ENCODE measurements at places on chromosomes 4 and X.

- no peak for DNase-seq
Observed at GRCh38 chrX:94058728-94059382, 384.8 kb downstream of the FAM133A start.

- DNase-seq = no peak
Observed at GRCh38 chr4:86718152-86718551, 124.0 kb downstream of the PTPN13 start.

DNA sequence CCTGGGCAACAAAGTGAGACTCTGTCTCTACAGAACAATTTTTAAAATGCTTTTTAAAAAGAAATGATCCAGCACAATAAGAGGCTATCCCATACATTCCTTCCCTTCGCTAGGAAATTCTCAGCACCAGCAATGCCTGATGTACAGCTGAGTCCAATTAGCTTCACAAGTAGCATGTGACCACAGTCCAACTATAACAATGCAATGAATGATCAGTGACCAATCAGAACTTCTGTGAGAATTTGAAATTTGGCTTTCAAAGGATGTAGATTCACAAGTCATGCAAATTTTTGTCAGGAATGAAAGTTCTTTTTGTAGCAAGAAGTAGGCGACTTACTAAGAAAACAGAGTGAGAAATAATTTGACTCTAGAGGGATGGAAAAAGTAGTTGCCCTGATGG lies 278.5 kb upstream of the UGT8 start:
- DNase-seq = no peak

- DNase-seq = no peak
Observed at GRCh38 chr4:18850867-18851266, 829.3 kb upstream of the LCORL start.

DNA sequence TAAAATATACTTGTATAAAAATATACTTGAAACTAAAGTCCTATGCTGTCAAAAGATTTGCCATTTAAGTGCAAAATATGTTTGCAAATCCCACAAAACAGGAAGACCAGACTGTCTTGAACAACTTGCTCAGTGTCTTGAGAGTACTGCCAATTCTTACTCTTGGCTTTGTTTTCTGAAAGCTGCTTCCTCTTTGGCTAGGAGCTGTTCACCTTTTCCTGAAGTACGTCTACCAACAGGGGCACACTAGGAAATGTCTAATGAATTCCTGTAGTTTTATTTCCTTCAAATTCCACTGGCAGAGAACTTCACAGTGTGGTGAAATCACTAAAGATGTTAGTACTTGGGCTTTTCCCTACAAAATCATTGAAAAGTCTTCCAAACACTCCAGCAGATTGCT lies 46.4 kb upstream of the ABCG2 start:
- DNase-seq = no peak

DNA sequence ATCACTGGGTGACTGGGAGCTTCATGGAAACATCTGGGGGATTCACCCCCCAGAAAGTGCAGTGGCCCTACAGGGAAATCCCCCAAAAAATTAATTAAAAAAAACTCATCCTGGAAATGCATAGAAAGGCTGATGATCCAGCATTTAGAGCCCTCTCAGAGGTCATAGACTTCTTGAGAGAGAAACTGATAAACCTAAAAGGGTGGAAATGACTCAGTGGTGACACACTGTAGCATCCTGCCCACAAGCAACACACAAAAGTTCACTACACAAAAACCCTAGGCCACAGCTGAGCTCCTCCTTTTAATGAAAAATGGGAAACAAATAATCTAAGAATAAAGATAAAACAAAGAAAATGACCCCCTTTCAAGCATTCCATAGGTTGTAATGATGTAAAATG lies 911.5 kb downstream of the GLUD2 start:
- no peak for DNase-seq

DNA sequence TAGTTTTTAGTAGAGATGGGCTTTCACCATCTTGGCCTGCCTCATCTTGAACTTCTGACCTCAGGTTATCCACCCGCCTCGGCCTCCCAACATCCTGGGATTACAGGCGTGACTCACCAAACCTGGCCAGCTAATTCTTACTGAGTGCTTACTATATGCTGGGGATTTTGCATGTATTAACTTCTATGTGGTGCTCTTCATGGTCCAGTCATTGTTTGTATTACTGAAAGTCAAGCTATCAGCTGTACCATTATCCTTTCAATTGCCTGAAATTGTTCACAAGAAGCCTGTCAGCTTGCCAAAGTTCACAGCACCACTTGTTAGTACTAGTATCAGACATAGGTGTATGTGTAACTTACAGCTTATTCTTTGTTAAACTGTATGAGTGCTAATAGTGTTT lies 1272.1 kb downstream of the ARAP2 start:
- DNase-seq = no peak

GRCh38 chrX:80667967-80668366 lies 141.7 kb downstream of the BRWD3 start:
- DNase-seq = no peak

- DNase-seq = no peak
Observed at GRCh38 chr4:40311811-40312346, 23.3 kb upstream of the CHRNA9 start.

GRCh38 chr4:181018472-181018871 lies 1224.7 kb upstream of the TENM3 start:
- no peak for DNase-seq

DNA sequence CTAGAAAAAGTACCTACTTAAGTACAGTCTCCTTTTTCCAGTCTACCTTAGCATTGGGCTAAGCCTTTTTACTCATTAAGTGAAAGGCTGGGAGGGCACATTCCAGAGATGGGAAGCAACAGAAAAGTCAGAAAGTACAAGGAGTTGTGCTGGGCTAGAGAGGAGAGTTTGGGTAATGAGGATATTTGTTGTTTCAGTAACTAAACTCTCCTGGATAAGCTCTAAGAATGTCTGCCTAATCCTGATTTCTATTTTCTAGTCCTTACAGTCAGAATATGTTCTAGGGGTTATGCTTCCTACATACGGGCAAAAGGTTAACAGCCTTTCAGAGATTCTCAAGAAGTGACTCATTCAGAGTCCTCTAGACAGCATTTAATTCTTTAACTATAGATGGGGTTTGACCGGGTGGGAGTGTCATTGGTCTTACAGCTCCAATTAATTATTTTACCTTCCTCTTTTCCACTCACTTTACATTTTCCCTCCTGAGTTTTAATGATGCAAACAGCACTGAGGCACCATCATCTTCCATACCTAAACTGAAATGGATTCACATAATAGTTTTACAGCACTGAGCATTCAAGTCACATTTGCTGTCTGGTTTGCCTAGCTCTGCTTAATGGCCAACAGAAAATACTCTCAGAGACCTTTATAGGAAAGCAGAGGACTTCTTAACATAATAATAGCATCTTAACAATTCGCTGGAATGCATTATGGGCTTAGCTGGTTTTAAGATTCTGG lies 42.9 kb downstream of the USP26 start:
- no peak for DNase-seq

- DNase-seq = no peak
Observed at GRCh38 chr4:4787421-4787820, 72.0 kb upstream of the MSX1 start.

- no peak for DNase-seq
Observed at GRCh38 chrX:56228914-56229313, 3.2 kb upstream of the KLF8 start.

- no peak for DNase-seq
Observed at GRCh38 chr4:89277412-89277811, 30.2 kb downstream of the GPRIN3 start.

GRCh38 chrX:147376601-147377422 lies 534.9 kb upstream of the FMR1 start:
- no peak for DNase-seq

DNA sequence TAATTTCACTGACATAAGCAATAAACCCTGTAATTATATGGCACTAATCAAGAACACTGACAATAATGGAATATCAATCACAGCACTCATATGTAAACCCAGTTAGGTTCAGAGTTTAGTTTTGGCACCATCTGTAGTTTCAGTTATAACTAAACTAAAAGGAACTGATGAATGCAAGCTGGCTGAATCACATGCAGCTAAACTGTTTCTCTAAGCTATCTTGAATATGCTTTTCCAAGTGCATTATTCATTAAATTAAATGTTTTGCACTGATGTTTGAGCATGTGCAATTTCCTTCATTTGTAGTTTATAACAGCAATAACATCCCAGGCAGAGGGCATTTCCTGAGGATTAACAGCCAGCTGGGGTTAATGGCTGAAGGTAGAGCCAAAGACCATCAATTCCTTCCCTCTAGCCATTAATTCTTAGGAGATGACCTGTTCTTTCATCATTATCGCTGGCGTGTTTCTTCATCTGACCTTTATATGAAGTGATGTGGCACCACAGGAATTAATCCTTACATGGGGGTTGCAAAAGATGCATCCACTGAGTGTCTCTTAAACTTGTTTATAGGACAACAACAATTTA lies 562.8 kb upstream of the IGFBP7 start:
- no peak for DNase-seq

- no peak for DNase-seq
Observed at GRCh38 chr4:65391382-65391781, 278.9 kb downstream of the EPHA5 start.

GRCh38 chr4:75036046-75036830 lies 103.3 kb downstream of the PARM1 start:
- no peak for DNase-seq

GRCh38 chrX:147119088-147119487 lies 304.5 kb upstream of the CXorf51A start:
- no peak for DNase-seq

DNA sequence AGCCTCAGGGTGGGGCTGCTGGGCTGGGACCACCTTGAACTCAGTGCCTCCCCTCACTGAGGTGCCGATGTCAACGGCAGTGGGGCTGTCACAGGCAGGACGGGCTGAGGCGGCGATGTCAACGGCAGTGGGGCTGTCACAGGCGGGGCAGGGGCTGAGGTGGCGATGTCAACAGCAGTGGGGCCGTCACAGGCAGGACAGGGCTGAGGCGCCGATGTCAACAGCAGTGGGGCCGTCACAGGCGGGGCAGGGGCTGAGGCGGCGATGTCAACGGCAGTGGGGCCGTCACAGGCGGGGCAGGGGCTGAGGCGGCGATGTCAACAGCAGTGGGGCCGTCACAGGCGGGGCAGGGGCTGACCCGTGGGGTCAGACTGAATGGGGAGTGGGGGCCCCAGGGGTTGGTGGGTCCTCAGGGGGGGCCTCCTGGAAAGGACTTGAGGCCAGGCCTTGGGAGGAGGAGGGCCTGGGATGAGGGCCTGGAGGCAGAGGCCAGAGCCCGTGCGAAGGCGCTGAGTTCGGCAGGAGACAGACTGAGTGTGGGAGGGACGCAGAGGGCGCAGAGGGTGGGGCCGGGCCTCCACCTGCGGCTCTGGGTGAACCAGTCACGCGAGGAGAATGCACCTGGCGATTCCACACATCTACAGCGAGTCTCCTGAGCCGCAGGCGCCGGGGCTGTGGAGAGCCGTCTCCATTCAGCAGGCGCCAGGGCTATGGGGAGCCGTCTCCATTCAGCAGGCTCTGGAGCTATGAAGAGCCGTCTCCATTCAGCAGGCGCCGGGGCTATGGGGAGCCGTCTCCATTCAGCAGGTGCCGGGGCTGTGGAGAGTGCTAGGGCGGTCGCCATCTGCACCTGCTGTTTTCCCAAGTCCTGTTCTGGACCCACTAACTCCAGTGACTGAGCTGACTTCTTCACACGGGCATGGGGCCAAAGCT lies 22.9 kb downstream of the ATP5ME start:
- DNase-seq = no peak

- no peak for DNase-seq
Observed at GRCh38 chr4:157804986-157805385, 367.8 kb downstream of the GASK1B start.

GRCh38 chr4:110372485-110372884 lies 103.5 kb upstream of the ENPEP start:
- no peak for DNase-seq

GRCh38 chr4:122772311-122772710 lies 39.8 kb downstream of the BBS12 start:
- DNase-seq = no peak

GRCh38 chrX:102651242-102652011 lies at the start of gene GPRASP1:
Gene GPRASP1 (plus strand): TSS chrX:102651483. CDS start chrX:102653914, 2,431 bp downstream.
- no peak for DNase-seq

DNA sequence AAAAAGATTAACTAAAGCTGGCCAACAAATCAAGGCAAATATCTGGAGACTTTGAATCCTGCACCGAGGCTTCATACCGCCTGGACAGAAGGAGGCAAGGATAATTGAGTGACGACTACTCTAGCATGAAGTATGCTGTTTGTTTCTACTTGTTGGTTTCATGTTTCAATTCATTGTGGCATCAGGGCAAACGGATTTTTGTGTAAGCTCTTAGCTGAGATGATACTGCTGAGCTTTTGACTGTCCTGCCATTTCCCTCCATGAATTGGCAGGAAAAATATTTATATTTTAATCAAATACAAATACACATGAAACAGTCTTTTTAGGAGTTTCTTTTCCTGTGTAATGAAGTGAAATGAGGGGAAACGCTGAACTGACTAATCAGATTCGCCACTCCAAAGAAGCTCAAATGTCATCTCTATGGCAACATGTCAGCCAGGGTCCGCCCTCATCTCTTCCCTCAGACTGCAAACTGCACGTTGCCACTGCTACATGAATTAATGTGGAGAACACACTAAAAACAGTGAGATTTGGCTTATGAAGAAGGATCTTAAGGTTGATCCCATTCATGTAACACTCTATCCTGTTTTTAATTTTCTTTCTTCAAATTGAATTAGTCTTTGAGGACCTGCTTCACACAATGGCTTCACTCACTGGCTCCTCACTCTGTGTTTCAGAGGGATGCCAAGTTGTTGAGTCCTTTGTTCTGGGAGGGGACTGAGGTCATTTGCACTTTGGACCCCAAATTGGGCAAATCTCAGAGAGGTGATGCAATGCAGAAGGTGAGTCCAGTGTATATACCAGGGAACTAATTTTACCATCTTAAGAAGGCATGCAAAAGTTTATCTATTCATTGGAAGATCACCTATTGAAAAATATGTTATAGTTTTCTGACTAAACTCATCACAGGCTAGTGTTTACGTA lies 149.6 kb upstream of the MID1 start:
- DNase-seq = no peak

- DNase-seq = no peak
Observed at GRCh38 chrX:1681439-1681838, 66.6 kb downstream of the ASMT start.

DNA sequence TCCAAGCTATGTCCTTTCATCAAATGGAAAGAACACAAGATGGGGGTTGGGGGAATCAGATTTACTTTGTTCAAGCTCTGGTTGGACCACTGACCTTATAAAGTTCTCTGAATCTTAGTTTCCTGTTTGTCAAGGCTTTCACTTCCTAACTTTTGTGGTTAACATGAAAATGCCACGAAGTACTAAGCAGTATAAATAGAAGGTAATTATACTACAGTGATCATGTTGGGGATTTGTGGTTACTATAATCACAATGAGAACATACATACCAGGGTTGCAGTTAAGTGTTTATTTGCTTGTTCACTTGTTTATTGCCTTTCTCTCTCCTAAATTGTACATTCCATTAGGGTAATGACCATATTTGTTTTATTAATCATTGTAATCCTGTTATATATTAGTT lies 53.2 kb downstream of the SPRY1 start:
- DNase-seq = no peak

DNA sequence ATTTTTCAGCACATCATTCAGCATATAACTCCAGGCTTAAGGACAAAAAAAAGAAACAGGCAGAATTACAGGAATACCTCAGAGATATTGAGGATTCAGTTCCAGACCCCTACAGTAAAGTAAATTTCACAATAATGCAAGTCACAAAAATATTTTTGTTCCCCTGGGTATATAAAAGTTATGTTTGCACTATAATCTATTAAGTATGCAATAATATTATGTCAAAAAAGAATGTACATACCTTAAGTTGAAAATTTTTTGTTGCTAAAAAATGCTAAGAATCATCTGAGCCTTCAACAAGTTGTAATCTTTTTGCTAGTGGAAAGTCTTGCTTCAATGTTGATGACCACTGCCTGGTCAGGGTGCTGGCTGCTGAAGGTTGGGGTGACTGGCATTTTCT lies 2532.5 kb downstream of the ARAP2 start:
- no peak for DNase-seq

All from stimulated activated CD8-positive, alpha-beta memory T cell treated with anti-CD3 and anti-CD28 coated beads, Interleukin-7, amount 100 ng/mL, for 24 hours (primary cell).